ENCODE measurements at places on chromosomes 3 and 15.
A peak's percentile ranks its signal among the peaks of the same experiment; 100 is the strongest.

GRCh38 chr3:66299891-66300290 is 79.1 kb downstream of the SLC25A26 start:
- DNase-seq = no peak

DNA sequence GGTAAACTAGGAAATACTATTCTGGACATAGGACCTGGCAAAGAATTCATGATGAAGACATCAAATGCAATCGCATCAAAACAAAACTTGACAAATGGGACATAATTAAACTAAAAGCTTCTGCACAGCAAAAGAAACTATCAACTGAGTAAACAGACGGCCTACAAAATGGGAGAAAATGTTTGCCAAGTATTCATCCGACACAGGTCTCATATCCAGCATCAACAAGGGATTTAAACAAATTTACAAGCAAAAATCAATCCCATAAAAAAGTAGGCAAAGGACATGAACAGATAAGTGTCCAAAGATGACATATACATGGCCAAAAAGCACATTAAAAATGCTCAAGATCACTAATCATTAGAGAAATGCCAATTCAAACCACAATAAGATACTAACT is 1088.9 kb downstream of the NAALADL2 start:
- no peak for DNase-seq

DNA sequence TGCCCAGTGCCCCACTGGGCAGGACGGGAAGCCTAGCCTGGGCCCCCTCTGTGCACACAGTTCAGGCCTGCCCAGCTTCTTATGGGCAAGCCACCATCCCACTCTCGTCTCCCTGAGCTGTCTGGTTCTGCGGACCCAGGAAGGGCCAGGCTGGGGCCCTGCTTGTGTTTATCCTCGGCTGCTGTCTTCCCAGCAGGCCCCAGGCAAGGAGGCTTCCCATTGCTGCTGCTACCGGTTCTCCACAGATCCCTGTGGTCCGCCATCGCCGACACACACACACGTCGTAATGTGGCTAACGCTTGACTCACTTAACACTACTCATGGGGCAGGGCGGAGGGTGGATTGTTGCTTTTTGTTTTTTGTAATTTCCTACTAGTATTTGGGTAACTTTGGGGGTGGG is 52.4 kb upstream of the SLC6A1 start:
- DNase-seq = no peak

DNA sequence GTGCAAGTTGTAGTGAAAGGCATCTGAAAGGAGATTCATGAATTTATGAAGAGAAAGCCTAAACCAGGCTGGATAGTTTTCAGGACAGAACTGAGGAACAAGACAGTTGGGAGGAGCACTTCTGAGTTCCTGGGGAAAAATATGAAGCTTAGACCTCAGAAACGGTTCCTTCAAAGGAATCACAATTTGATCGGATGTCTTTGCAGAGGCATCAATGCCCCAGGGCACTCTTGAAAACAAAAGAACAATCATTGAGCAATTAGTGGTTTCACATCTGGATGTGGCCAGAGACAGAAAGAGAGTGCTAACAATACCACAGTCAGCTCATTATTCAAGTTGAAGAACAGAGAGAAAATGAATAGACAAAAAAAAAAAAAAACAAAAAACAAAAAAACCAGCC is 86.2 kb downstream of the KLF13 start:
- no peak for DNase-seq

DNA sequence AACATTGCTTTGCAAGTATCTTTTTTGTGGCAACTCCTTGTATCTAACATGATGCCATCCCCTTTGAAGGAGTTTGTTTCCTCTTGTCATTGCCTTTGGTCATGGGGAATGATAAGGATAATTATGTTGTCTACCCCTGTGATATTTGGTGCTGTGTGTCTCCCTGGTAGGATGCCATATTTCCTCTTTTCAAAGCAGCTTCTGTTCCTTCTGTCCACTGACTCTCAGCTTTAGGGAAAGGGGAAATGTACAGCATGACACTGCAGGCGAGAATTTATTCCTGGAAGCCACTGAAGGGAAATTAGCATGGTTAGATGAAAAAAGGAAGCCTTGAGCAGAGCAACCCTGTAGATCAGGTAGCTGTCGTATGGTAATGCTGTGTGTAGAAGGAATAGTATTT is 576.7 kb downstream of the CADM2 start:
- no peak for DNase-seq

DNA sequence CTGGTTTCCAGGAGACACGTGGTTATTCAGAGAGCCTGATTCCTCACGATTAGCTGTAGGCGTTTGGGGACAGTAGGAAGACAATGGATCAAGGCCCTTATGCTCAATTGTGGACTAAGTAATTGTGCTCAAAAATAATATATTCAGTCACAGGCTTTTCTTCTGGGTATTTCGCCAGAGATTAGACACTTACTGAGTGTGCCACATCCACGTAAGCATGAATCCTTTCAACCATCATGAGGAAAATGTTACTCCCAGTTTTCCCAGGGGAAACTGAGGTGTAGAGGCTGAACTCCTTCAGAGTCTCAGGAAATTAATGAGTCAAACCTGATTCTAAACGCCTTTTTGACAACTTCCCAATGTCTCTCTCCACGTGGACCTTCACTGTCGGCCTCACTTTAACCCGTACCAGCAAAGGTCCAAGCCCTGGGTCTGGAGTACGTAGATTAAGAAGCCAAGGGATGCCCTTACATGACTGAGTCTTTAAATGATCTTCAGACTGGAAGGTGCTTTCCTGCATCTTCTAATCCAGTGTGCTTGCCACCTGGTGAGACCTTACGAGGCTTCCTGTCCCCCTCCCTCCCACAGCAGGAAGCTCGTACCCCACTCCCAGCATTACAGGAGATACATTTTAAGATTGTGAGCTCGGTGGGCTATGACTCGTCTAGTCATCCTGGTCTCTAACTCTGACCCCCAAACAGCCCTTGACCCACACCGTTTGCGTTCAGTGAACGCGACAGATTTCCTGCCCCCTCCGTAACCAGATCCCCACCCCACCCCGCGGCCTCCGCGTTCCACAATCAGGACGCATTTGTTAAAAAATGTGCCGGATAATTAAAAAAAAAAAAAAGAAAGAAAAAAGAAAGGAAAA is 1.7 kb downstream of the PKM start:
- peak; percentile 28 for DNase-seq

GRCh38 chr3:143226678-143227291 is 107.2 kb downstream of the CHST2 start:
- DNase-seq = no peak

GRCh38 chr15:72116731-72117485 is 1.0 kb downstream of the MYO9A start:
- no peak for DNase-seq

DNA sequence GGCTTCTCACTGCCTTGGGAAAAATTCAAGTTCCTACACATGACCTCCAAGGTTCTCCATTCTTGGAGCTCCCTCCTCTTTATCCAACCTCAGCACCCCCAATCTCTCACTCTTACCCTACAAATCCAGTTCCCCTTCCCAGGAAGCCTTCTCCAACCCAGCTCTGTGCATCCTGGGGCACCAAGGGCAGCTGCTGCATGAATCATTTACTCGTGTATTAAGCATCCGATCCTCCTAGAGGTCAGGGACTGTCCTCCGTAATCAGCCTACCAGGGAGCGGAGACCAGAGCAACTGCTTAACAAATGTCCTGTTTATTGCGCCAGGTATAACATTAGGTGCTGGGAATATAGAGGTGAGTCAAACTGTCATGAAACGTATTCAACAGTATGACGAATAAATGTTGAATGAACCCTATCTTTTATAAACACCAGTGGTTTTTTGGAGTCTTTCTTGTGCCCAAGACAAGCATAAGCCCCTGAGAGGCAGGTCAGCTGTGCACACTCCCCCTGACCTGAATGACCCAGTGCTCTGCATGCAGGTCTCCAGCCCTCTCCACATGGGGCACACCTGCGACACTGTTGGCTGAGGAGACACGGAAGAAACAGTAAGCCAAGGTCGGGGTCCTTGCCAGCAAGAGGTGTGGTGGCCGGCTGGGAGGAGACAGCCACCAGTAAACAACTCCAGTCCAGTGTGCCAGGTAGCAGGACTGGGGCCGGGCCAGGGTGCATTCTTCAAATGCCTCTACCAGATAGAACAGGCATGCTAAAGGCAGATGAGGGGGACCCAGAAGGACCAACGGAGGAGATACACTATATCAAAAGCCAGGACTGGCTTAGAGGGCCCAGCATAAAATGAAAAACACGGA is 27.6 kb downstream of the ANP32A start:
- no peak for DNase-seq

GRCh38 chr15:83914906-83915305 is 261.0 kb downstream of the ADAMTSL3 start:
- no peak for DNase-seq

- DNase-seq = no peak
Observed at GRCh38 chr15:82306791-82307713, 42.2 kb downstream of the GOLGA6L10 start.

- no peak for DNase-seq
Observed at GRCh38 chr15:73660455-73660854, 23.7 kb upstream of the CD276 start.

- DNase-seq = no peak
Observed at GRCh38 chr15:62676891-62677290, 365.7 kb upstream of the TPM1 start.

GRCh38 chr3:146712806-146713205 is 107.7 kb upstream of the PLSCR5 start:
- no peak for DNase-seq

Data from A172 (cell line).